AML-193 (cell line): ENCODE measurements at places on chromosomes 7 and 10.

DNA sequence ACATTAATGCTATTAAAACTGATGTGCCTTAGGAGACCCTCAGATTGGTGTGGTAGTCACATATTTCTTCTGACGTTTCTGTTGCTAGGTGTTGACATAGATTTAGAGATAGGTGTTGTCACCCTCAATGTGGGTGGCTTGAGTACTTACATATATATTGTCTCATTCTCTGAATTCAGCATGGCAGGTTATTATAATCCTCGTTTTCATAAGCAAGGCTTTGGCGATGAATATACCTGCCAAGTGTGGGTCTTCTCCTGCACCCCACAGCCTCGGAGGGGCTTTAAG lies 7.0 kb downstream of the FBH1 start:
- no peak for DNase-seq

- no peak for DNase-seq
These were observed 246.0 kb upstream of the KMT2E start for GRCh38 chr7:104767826-104768536.

DNA sequence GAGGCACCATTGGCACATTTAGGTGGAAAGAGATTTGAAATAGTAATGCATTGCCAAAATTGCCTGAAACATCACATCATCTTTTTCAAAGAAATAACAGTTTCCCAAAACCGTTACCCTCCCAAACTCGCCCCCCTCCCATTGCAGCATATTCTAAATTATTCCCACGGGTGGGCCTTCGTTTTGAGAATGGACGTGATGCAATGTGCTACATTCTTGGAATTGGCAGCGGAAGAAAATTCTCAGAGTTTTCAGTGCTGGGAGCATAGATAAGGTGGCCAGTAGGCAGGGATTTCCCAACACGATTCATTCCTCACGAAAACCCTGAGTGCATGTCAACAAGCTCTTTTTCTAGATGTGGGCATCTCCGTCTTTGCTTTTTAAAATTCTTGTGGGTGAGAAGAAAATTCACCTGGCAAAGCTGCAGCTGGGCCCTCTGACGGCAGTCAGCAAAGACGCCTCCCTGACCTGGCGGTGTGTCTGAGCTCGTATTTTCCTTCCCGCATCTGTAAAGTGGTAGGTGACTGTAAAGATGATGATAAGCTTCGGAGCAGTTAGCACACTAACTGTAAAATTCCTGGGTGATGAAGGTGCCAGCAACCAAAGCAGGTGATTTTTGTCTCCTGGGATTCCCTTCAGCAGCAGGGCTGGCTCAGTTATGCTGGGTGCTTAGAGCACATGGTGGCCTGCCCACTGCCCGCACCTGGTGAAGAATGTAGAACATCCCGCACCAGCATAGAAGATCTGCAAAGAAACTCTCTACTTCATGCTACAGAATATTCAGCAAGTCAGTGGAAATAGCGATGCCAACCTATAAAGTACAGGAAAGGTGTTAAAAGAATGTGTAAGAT lies 141.9 kb upstream of the KLF6 start:
- no peak for DNase-seq

- peak; percentile 72 for DNase-seq
These were observed 8.9 kb downstream of the DHTKD1 start for GRCh38 chr10:12077580-12078180.

- no peak for DNase-seq
These were observed 58.7 kb upstream of the COL1A2 start for GRCh38 chr7:94336009-94336408.

DNA sequence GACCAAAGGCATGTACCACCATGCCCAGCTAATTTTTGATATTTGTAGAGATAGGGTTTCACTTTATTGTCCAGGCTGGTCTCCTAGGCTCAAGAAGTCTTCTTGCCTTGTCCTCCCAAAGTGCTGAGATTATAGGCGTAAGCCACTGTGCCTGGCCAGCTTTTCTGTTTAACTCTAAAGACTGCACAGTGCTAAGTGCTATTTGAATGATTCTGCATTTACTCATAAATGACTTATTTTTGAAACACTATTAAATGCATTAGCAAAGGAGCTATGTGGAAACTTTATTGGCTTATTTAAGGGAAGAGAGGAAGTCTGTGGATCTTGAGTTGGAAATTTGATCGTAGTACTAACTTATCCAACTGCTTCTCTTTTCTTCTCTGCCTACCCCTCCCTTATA lies 89.1 kb downstream of the NT5C2 start:
- no peak for DNase-seq

- no peak for DNase-seq
These were observed 2.0 kb downstream of the INSIG1 start for GRCh38 chr7:155299535-155300202.

DNA sequence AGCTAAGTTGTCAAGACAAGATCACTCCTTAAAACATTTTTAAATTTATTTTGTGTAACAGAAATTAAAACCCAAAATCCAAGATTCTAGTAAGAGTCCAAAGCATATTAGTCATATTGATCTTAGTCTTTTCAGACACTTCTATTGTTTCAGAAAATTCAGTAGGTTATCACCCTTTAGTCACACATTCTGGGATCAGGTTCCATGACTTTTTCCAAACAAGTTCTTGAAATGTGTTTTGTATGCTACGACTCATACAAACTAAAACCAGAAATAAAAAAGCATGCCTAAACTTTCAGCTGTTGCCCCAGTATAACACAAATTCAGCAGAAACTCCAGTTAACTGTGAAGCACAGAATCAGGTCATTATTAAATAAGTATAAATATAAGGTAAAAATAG lies 10.7 kb downstream of the SEMA3D start:
- no peak for DNase-seq

DNA sequence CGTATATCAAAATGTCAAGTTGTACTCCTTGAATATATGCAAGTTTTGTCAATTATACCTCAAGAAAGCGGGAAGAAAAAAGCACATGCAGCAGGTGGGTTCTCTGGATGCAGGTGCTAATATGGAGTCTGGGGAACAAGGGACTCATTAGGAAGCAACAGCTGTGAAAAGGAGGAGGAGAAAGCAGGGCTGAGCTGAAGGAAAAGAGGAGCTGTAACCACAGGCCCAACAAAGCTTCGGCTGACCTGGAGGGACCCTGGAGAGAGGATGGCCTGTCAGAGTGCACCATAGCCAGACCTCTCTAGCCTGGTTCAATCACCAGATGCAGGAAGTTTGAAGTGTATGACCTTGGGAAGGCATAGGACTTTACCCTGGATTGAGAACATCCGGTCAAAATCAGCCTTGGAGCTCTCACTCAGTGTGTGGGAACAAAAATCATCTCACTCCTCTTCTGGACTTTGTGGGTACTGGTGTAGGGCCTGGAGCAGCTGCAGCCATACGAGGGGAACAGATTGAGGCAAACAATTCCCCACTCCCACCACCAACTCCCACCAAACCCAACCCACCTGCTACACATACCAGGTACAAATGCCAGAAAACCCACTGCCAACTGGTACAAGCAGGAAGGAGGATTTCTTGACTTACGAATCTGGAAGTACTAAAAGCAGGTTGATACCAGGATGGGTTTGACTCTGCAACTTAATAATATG lies 36.7 kb downstream of the NPTX2 start:
- DNase-seq: no peak

- DNase-seq: no peak
These were observed 37.6 kb upstream of the PDCD4 start for GRCh38 chr10:110833941-110834628.

DNA sequence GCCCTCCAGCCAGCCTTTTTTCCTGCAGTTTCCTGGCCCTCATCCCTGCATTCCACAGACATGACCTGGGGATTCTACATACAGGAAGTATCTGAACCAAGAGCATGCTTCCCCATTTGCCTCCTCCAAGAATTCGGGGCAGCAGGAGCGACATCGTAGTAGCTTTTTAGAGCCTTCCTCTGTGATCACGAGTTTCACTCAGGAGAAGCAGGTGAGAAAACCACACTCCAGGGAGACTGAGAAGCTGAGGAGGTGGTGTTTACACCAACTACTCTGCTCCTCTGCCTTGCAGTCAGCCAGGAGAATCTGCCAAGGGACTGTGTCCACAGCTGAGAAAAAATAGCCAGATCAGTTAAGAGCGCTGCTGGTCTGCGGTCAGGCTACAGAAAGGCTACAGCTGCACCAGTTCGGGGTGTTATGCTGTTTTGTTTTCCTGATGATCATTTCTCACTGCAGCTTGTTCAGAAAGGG lies 54.1 kb downstream of the HSPA12A start:
- DNase-seq: no peak

DNA sequence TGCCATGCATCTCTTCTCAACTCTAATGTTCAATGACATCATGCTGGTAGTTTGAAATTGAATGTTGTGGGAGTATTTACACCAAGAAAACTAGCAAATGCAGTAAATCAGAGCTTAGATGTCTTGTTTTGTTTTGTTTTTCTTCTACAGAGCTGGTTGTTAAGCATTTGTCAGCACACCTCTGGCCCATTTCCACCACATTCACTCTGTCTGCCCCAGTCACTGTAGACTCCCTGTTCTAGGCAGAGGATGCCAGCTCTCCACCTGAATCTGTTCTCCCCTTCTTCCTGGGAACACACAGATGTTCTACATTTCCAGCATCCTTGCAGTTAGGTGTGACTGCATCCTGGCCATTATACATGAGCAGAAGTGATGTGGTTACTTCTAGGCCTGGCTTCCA lies 4.1 kb upstream of the ARHGAP22 start:
- DNase-seq: no peak

GRCh38 chr7:152122540-152122939 lies 97.1 kb downstream of the GALNT11 start:
- DNase-seq: no peak

DNA sequence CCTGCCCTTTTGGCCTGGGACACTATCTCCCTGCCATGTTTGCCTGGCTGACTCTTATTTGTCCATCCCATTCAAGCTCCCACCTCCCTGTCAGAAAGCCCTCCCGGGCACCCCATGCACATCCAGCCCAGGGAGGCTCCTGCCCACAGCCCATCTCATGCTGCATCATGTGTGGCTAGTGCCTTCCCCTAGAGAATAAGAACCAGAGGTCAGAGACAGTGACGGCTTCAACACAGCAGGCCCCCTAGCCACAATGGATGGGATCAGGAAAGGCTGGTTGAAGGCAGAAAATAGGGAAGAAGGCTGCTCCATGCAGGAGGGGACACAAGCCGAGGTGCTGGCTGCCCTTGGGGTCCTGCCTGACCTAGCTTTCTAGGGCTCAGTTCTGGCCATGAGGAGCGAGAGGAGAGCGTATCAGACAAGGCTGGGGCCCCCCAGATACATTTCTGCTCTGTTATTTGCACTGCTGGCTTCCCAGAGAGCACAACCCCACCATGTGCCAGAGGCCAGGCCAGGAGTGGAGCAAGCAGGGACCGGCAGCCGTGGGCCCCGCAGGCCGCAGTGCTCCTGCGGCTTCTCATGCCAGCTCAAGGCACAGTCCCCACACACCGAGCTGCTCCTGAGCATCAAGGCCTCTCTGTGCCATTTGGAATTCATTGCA lies 161.1 kb upstream of the ZMIZ1 start:
- no peak for DNase-seq

- DNase-seq: no peak
These were observed 149.4 kb upstream of the PTN start for GRCh38 chr7:137492889-137493288.

GRCh38 chr7:158016180-158017097 lies 571.2 kb downstream of the PTPRN2 start:
- DNase-seq: no peak

DNA sequence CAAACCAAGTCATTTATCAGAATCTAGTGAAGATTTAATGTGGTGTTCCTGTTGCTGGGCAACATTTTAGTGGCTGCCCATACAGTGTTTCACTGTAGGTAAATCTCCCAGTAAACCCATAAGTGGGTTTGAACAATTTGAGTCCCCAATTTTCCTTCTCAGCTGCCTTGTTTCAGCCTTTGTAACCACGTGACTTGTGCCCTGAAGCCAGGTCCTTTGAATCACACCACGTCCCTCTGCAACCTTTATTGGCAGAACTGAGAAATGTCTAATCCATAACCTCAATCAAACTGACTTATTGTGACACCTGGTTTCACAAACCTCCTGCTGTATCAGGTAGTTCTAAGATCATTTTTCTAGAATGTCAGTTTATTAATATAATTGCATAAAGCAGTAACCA lies 30.1 kb downstream of the SND1 start:
- no peak for DNase-seq

- DNase-seq: no peak
These were observed 14.3 kb downstream of the ADAM12 start for GRCh38 chr10:126373972-126374371.

- no peak for DNase-seq
These were observed 40.3 kb downstream of the RSU1 start for GRCh38 chr10:16776896-16777295.

DNA sequence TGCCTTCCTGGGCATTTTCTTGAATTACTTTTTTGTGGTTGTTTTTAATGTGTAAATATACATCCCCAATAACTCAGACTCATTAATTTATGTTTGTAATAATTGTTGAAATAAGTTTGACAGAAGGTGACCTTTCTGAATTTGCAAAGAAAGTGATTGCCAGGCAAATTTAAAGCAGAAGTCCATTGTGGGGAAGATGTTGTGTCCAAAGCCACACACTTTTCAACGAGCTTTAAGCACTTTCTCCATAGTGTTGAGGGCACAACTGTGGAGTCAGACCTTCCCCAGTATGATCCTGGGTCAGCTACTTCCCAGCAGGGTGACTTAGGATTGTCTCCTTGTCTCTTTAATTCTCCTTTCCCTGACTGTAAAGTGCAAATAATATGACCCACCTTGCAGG lies 52.5 kb downstream of the PTPRE start:
- DNase-seq: no peak

GRCh38 chr7:8591289-8591688 lies 157.9 kb downstream of the NXPH1 start:
- no peak for DNase-seq

GRCh38 chr10:115772606-115773005 lies 500.4 kb downstream of the GFRA1 start:
- DNase-seq: no peak

GRCh38 chr10:80708808-80709207 lies 171.1 kb downstream of the SH2D4B start:
- DNase-seq: no peak

GRCh38 chr7:124918662-124919061 lies 11.0 kb downstream of the POT1 start:
- no peak for DNase-seq

GRCh38 chr10:53115660-53116059 lies 343.1 kb upstream of the MBL2 start:
- DNase-seq: no peak

- no peak for DNase-seq
These were observed 10.6 kb downstream of the HACD1 start for GRCh38 chr10:17606547-17607040.

- no peak for DNase-seq
These were observed 152.6 kb downstream of the JMJD1C start for GRCh38 chr10:63313066-63313717.

DNA sequence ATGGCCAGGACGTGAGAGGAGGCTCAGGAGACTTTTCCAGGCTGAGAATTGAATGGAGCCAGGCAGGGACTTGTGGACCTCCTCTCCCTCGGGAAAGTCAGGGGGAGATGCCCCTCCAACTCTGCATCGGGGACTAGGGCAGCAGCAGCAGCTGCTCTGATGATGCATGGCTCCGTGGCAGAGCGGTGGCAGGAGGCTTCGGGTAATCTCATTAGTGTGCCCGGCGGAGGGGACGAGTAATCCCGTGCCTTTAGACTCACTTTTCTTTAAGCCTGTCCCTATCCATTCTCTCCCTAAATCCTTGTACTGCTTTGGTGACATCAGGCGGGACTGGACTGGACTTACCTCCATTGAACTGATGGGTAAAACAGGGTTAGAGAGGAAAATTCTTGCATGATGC lies 75.1 kb downstream of the ZMIZ1 start:
- no peak for DNase-seq

GRCh38 chr10:15209827-15210509 lies 41.5 kb upstream of the NMT2 start:
- DNase-seq: peak; percentile 46

GRCh38 chr10:121772884-121773283 lies 154.9 kb downstream of the ATE1 start:
- DNase-seq: no peak

- no peak for DNase-seq
These were observed 14.5 kb upstream of the PYROXD2 start for GRCh38 chr10:98429320-98430072.
